ENCODE measurements at places on chromosomes 11 and 22.
A peak's percentile ranks its signal among the peaks of the same experiment; 100 is the strongest.

- no peak for DNase-seq
Measured at GRCh38 chr11:86810288-86810687, 9.9 kb downstream of the PRSS23 start.

DNA sequence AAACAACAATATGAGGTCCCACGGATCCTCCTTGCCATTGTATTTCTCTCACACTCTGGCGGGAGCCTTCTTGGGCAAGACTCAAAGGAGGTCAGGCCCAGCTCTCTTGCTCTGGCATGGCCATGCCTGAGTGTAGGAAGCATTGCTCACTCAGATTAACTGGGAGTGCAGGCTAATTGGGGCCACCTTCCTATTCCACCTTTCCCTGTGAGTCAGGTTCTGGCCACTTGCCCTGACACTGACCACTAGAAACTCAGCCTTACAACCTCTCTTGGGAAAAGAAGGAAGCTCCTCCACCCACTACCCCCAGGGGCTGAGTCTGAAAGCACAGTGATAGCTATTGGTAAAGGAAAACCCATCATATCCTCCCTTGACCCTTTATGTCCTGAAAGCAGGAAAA is 121.8 kb upstream of the NTM start:
- DNase-seq = no peak

DNA sequence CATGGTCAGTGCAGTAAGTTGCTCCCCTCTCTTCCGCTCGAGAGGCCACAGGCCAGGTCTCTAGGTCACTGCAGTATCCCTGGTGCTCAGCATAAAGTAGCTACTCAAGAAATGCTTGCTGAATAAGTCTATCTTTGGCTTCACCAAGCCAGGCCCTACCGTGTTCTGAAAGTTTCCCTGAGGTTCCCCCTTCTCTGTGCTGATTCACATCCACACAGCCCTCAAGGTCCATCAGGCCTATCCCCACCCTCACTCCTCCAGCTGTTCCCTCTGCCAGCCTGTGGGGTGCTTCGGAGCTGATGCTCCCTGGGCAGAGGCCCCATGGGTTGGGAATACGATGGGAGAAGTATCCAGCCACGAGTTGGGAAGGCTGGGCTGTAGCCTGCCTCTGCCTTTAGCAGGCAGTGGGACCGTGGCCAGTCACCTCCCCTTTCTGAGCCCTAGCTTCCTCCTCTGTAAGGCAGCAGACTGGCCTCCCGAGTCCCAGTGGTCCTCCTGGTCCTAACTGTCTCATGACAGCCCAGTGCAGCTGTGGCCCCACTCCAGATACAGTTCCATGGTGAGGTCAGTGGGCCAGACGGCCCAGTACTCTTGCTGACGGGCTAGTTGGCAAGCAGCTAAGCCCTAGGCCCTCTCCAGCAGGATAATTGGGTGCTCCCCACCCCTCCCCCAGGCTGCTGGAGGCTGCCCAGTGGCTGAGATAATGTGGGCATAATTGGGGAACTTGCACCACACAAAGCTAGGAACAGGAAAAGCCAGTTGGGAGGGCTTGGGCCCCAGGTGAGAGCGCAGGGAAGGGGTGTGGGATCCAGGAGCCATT is 48.2 kb downstream of the NECTIN1 start:
- DNase-seq = no peak

DNA sequence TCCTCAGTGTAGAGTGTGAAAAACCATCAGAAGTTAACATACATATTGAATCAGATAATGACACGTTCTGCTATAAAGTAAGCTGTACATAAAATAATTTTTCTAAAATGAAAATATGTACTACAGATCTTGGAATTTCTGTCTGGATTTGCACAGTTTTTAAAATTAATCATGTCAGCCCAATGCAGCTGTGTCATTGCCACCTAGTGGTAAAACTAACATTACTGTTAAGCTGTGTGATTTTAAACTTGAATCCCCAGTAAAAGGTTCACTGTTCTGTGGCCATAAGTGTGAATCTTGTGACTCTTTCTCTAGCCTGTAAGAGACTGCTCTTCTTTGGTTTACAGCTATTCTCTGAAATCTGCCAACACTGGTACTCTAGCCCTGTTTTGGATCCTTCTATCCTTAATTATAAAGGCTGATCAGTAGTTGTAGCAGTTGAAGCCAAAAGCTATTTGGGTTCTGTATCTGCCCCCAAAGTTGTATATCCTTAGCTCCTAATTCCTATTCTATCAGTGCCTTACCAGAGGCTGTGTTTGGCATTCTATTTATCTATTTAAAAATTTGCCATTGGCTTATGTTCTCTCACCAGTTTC is 4.0 kb downstream of the JRKL start:
- DNase-seq = peak; percentile 49

DNA sequence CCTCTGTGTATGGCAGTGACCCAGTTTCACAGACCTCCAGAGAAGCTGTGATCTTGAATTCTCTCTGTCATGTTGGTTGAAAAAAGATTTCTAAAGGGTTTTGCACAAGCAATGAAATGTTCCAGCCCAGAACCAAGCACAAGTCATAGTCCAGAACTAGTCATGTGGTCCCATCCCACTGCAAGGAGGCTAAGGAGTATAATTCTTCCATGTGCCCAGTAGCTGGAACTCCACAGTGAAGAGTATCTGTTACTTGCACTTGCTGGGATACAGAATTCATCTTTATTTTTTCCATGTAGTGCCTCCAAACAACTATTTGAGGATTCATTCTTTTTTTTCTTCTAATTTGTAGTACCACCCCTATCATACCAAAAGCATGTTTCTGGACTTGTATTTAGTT is 9.9 kb upstream of the MMP8 start:
- DNase-seq = no peak

- DNase-seq = no peak
Measured at GRCh38 chr11:11743216-11743615, 98.6 kb upstream of the USP47 start.

DNA sequence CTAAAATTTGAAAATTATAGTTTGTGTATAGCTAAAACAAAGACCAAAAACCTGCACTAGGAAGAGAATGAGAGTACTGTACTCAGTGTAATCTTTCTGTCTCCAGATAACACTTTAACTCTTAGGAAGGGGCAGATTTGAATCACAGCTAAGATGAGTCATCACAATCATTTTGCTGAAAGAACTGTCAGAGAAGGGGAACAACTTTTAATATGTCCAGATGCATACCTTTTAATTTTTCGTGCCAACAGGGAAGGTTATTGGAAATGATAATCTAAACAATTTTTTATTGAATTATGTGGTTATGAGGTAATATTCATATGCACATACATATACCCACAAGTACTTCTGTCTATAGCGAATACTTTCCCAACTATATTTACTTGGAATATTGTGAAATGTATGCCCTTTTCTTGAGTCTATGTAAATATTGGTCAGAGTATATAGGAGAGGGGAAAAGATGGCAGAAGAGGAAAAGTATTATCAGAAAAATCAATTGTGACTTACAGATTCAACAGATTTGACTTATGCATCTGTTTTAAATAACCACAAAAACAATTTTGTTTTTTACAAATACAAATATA is 51.1 kb upstream of the MUC15 start:
- DNase-seq = peak; percentile 20

GRCh38 chr11:5618807-5619206 is 6.0 kb upstream of the TRIM34 start:
- DNase-seq = no peak

- no peak for DNase-seq
Measured at GRCh38 chr11:69696749-69697468, 6.9 kb downstream of the FGF19 start.

DNA sequence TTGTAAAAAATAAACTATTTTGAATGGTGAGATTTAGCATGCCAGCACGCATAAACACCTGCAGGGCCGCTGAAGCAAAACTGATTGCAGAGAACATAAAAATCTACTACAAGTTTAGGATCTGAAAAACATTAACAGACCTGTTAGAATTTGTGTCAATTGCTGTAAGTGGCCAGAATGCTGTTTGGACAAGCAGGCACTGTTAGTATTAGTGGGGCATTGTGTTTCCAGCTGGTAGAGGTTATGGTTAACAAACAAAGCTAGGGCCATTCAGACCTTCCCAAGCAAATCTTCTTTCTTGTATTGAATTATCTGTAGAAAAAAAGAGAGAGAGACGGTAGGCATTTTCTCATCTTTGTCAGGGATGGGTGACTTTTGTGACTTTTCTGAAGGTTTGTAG is 57.6 kb upstream of the OLFML1 start:
- no peak for DNase-seq

DNA sequence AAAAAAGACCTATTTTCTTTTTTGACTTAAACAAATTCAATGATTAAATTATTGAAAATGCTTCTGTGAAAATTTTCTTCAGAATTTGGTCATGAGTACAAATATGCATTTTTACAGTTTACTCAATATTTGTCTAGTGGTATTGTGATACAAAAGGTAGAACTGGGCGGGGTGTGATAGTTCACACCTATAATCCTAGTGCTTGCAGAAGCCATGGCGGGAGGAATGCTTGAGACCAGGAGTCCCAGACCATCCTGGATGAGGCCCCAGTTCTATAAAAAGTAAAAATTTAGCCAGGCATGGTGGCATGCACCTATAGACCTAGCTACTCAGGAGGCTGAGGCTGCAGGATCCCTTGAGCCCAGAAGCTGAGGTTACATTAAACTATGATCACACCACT is 90.6 kb downstream of the ARHGAP42 start:
- DNase-seq = peak; percentile 46

DNA sequence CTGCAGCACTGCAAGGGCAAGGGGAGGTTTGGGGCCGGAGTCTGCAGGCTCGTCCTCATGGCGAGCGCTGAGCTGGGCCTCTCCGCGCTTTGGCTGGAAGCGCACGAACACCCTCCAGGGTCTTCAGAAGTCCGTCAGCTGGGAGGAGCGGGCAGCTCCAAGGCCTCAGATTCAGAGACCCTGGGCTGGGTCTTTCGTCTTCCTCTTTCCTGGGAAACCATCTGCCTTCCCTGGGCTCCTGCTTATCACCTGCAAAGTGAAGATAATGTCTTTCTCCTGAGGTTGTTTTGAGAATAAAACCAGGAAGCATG is 525.6 kb downstream of the BRD1 start:
- DNase-seq = no peak

GRCh38 chr11:115190196-115190595 is 314.0 kb downstream of the CADM1 start:
- no peak for DNase-seq

DNA sequence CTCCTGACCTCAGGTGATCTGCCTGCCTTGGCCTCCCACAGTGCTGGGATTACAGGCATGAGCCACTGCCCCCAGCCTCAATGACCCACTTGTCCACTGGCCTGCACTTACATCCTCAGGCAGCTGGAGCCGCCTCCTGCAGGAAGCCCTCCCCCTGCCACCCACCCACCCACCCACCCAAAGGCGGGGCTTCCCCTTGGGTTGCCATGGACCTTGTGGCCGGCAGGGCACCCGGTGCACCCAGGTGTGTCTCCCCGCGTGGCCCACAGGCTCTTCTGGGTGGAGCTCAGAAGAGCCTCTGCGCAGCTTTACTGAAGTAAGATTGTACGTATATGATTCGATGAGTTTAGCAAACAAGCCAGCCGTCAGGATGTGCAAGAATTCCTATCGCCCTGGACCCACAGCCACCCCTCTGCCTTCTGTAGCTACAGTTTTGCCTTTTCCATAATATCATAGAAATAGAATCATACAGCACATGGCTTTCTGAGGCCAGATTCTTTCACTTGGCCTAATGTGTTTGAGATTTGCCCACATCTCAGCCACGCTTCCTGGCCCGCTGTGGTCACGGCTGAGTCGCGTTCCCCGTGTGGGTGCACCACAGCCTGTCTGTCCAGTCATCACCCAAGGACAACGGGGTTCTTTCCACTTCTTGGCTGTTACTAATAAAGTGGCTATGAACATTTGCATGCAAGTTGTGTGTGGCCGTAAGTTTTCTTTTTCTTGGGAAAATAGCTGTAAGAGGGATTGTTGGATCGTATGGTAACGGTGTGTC is 5.3 kb upstream of the BRSK2 start:
- DNase-seq = no peak

- no peak for DNase-seq
Measured at GRCh38 chr22:36334821-36335603, 52.8 kb downstream of the MYH9 start.

- DNase-seq = no peak
Measured at GRCh38 chr11:124838805-124839127, 26.5 kb upstream of the ROBO3 start.

- no peak for DNase-seq
Measured at GRCh38 chr11:47148270-47148669, 28.4 kb downstream of the ARFGAP2 start.

DNA sequence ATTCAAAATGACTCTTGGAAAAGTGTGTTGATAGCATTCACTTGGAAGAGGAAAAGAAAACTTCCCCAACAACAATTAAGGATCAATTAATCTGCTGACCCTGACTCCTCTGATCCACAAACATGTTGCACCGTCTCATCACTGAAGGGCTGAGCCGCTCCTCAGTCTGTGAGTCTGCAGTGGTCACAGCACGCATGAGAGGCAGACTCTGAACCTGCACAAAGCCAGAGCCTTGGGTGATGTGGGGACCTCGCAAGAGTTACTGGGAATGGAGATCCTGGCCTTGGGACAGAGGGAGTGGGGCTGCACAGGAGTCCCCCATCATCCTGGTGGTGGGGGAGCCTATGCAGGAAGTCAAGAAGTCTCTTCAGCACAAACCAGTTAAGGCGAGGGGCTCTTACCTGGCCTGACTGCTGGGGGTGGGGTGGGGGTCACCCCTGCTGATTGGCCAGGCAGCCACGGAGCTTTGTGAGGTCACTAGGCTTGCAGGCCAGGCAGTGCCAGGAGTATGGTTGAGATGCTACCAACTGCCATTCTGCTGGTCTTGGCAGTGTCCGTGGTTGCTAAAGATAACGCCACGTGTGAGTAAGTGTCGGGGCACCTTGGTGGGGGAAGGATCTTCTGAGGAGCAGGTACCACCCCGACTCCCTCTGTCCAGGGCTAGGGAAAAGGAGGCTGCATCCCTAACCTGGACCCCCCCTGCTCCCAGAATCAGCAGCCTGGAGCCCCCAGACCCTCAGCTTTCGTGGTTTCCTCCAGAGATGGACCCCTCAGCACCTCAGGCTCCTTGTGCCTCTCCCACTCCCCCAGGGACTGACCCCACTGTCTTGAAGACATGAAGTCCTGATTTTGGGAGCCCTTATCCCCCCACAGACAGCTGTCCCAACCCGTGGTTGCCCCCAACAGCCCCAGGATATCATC is at the start of gene ACR:
ACR (plus strand) TSS at position 477 of the 921 bp plus-strand sequence; CDS start at position 509, 32 bp downstream.
- DNase-seq = no peak

- no peak for DNase-seq
Measured at GRCh38 chr11:92441443-92441726, 216.8 kb downstream of the FAT3 start.

GRCh38 chr11:111565114-111565720 is 24.7 kb downstream of the LAYN start:
- DNase-seq = peak; percentile 68

DNA sequence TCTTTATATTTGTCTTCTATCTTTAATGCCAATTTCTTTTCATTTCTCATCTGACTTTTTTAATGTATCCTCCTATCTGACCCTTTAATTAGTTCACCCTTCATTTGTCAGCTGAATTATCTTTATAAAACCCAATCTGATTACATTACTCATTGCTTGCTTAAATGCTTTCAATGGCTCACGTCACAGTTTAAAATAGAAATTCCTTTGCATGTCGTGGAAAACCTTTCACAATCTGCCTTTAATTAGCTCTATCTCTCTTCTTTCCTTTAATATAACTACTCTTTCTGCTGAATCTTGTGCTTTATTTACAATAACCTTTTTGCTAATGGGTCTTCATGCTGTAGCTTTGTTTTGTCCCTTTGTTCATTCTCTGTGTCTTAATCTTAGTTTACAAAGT is 125.7 kb downstream of the DYNC2H1 start:
- no peak for DNase-seq

- no peak for DNase-seq
Measured at GRCh38 chr11:13781153-13781552, 112.7 kb downstream of the FAR1 start.

All from LoVo (cell line).